Endodermal cell (in vitro differentiated cells): ENCODE measurements at places on chromosomes 1 and 21. TPM values are rescaled to one million over a fixed set of nuclear protein-coding genes. Genes with fewer than 3 reads are reported as not detected.

The PLCH2 gene
- total RNA-seq = 0.18 TPM in 1 of 2 replicates, not detected in the other

The ANGEL2 gene
- total RNA-seq = 48.1 and 55.8 TPM in 2 replicates

- DNase-seq = no peak
- no peaks in the 10 kb centered on the region for H3K36me3 ChIP-seq
- H3K27me3 ChIP-seq = no peaks in the 10 kb centered on the region
- H3K27ac ChIP-seq = no peak overlapping the region
Observed at GRCh38 chr1:177443003-177443402, 272.2 kb downstream of the BRINP2 start.

- no peak overlapping the region for H3K4me3 ChIP-seq
- DNase-seq = no peak
- H3K27me3 ChIP-seq = no peaks in the 10 kb centered on the region
Observed at GRCh38 chr21:29221253-29221744, 77.4 kb upstream of the BACH1 start.

DNA sequence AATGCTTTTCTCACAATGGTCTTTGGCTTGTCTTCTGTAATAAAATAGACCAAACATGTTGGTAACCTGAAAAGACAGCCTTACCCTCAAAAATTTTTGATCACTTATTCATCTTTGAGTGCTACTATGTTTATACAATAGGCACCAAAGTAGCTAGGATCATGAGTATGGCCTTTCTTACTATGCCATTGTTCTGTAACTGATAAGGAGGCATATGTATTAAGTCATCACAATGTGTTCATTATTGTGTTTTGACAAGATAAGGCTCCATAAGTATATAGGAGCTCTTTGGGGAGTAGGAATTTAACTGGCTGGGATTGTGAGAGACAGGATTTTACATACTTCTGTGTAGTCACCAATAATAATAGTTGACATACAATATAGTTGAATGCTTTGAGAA, 675 bp downstream of the TMCO2 start:
- no peak overlapping the region for H3K4me3 ChIP-seq
- no peaks in the 10 kb centered on the region for H3K36me3 ChIP-seq
- H3K27me3 ChIP-seq = no peaks in the 10 kb centered on the region
- H3K4me1 ChIP-seq = no peaks in the 10 kb centered on the region

DNA sequence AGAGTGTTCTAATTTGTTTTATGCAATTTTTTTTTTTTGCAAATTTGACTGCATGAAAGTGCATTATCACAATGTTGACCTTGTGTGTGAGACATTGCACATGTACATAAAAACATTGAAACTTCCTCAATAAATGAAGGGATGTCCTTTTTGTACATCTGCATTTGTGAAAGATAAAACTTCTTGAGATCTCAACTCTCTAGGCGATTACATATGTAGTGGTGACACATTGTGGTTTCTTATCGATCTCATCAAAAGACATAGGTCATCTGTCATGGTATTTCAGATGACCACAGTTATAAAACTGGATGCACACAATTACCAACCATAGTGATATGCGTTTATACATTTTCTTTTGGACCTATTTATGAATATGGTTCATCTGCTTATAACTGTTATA, 35.6 kb upstream of the C21orf91 start:
- no peak overlapping the region for H3K27ac ChIP-seq
- H3K4me1 ChIP-seq = peaks cover 4% of the 10 kb centered on the region
- H3K27me3 ChIP-seq = peaks cover 4% of the 10 kb centered on the region
- no peak for DNase-seq
- no peak overlapping the region for H3K4me3 ChIP-seq

- peak; percentile 93 for DNase-seq
- peaks cover 41% of the 10 kb centered on the region for H3K27me3 ChIP-seq
- H3K4me3 ChIP-seq = peak overlapping the region; percentile 84
- H3K4me1 ChIP-seq = peaks cover 10% of the 10 kb centered on the region
- no peaks in the 10 kb centered on the region for H3K36me3 ChIP-seq
Observed at GRCh38 chr1:111739925-111740765, 950 bp upstream of the INKA2 start.
